ENCODE measurements at places on chromosomes 11 and 22.

DNA sequence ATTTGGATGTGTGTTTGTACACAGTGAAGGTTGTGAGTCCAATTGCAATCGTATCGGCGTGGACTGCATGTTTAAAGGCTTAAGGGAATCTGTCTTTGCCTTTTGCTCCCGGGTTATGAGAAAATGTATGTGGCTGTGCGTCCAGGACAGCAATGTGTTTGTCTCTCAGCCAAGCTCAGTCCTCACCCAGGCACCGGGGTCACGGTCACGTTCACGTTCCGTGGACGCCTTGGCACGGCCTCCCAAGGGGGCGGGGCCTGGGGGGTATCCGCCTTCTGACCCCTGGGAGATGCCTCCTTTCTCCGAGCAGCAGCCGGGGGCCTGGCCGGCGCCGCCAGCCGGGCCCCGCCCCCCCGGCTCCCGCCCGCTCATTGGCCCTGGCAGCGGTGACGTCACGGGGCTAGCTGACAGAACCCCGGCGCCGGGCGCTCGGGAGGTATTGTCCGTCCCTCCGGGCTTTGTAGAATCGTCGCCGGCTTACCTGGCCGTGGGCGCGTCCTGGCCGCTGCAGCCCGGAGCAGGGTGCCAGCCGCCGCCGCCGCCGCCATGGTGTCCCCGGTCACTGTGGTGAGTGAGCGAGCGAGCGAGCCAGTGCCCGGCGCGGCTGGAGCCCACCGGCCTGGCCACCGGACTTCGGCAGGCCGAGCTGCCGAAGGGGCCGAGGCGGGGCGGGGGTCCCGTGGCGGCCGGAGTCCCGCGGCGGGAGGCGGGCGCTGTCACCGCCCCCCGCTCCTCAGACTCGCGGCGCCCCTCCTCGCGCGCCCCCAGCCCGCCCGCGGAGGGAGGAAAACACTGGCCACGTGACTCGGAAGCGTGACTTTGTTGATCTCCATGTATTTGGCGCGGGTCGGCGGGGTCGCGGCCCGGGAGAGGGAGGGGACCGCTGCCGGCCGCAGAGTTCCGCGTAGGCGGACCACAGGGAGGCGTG lies at the start of gene TMEM86A:
Gene TMEM86A, plus strand, starts transcription at position 439 of the 928 bp plus-strand sequence. Its CDS starts 108 bp downstream, at position 547.
- peak; percentile 82 for DNase-seq

DNA sequence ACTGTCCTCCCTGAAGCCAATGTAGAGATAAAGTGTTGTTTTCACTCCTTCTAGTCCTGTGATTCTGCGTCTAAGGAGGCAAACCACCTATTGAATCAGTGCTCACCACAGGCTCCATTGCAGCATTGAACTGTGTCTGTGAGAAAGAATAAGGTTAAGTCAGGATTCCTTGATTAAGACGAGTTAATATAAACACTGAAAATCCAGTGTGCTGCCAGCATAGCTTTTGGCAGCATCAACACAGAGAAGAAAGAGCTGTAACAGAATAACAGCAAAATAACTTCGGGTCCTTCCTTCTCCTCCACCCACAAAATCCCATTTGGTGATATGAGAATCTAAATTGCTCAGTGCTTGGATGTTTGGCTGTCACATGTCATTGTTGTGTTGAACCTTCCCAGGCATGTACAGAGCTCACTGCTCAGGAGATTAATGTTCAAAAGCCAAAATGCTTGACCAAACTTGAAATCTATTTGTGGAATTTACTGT lies 185.2 kb upstream of the DDI1 start:
- no peak for DNase-seq

DNA sequence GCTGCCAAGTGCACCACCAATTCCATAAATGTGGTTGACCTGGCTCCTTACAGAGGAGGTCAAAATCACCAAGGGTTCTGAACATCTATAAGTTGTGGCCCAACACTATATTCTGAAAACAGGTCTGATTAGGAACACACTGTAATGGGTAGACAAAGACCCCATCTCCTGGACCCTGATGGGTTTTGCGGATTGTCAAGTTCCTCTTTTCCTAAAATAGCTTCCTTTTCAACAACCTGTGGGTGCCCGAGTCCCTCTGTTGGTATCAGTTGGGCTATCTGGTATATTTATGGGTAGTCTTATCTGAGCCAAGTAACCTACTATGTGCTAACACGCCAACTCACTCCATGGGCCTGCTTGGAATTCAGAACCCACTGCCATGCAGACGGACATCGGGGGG lies 9.9 kb upstream of the CACNG2 start:
- DNase-seq = no peak

GRCh38 chr11:62139526-62140303 lies 15.9 kb downstream of the INCENP start:
- no peak for DNase-seq

DNA sequence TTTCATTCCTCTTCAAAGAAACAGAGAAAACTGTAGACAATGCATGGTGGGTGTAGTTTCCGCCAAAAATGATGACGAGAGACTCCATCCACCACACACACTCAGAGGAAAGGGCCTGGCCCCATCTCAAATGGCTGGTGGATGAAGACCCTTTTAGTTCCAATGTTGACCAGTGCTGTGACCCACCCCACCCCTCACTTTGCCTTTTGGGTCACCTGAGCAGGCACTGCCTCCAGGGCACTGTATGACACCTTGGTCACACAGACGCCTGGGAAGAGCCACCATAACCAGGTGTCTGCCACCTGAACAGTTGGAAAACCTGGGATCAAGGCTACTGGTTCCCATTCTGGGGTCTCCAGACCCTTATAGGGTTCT lies 121.3 kb downstream of the MPPED1 start:
- no peak for DNase-seq

DNA sequence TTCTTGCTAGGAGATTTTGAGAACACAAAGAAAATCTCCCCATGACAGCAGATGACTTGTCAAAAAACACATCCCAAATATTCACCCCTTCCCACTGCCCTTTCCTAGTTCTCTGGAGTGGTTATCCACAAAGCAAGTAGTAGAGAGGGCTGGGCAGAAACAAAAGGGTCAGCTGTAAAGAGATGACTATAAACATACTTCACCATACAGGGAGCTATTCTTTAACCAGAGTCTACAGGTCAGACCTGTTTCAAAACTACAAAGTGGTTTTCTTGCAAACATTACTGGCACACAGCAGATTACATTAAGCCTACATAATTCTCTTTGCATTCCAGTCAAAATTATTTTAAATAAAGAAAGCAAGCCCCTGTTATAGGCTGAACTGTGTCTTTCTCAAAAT lies 47.7 kb upstream of the NFRKB start:
- no peak for DNase-seq

DNA sequence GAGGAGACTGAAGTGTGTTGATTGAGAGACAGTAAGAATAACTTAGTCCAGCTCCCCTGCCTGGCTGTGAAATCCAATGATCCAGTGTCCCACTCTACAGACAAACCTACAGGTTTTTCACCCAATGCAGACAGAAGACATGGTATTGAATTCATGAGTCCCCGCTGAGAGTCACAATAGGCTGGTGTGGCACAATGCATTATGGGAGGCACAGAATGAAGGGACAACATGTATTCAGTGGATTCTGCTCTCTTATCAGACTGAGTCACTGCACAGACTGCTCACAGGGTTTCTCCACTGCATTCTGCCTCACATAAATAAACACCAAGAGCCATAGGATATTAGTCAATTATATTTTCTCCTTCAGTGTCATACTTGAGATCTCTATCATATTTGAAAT lies 55.2 kb upstream of the TOP3B start:
- DNase-seq = no peak

GRCh38 chr11:103007521-103007920 lies 52.0 kb upstream of the MMP13 start:
- no peak for DNase-seq

- DNase-seq = no peak
Observed at GRCh38 chr11:30393012-30393411, 70.1 kb downstream of the ARL14EP start.

- DNase-seq = no peak
Observed at GRCh38 chr11:67253872-67254624, 12.2 kb upstream of the GRK2 start.

GRCh38 chr11:30938810-30939209 lies 352.7 kb upstream of the MPPED2 start:
- DNase-seq = no peak

DNA sequence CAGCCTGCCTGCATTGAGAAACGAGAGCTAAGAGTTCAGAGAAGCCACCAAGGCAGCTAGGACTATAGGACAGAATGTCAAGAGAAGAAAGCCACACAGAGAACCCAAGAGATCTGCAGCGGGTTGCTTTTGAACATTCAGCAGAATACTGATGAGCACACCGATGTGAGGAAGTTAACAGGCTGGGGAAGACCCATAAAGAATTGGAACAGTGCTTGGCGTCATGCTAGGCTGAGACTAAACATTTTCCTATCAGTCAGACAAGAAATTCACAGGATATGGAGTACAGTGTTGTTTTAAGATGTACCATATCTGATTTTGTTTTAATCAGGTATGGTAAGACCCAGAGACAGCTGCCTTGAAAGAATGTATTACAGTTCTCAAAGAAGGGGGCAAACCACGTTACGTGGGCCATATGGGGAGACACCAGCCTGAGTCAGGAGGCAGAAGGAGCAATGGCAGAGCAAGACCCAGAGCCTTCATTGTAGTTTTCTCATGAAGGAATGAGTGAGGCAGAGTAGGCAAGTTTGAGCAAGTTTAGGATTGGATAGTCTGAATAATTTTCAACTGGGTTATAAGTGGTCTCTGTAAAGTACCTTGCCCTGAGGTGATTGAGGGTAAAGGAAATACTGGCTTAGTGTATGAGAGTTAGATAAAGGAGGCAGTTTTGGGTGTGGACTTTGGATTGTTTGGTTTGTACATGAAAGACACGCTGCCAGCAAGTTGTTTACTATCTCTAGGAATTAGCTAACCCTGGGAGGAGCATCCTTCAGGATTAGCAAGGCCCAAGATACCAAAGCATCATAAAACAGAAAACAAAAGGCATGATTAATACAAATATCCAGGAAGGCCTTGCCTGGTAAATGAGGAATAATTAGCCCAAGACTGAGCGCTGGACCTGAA lies 14.3 kb downstream of the LRRC75B start:
- DNase-seq = no peak

GRCh38 chr11:118961591-118961990 lies 5.5 kb downstream of the UPK2 start:
- no peak for DNase-seq

GRCh38 chr11:93524173-93524536 lies 19.0 kb downstream of the SMCO4 start:
- no peak for DNase-seq

GRCh38 chr11:45423475-45424120 lies 137.5 kb upstream of the SYT13 start:
- DNase-seq = no peak

GRCh38 chr11:47905358-47906059 lies 57.4 kb upstream of the NUP160 start:
- DNase-seq = no peak

DNA sequence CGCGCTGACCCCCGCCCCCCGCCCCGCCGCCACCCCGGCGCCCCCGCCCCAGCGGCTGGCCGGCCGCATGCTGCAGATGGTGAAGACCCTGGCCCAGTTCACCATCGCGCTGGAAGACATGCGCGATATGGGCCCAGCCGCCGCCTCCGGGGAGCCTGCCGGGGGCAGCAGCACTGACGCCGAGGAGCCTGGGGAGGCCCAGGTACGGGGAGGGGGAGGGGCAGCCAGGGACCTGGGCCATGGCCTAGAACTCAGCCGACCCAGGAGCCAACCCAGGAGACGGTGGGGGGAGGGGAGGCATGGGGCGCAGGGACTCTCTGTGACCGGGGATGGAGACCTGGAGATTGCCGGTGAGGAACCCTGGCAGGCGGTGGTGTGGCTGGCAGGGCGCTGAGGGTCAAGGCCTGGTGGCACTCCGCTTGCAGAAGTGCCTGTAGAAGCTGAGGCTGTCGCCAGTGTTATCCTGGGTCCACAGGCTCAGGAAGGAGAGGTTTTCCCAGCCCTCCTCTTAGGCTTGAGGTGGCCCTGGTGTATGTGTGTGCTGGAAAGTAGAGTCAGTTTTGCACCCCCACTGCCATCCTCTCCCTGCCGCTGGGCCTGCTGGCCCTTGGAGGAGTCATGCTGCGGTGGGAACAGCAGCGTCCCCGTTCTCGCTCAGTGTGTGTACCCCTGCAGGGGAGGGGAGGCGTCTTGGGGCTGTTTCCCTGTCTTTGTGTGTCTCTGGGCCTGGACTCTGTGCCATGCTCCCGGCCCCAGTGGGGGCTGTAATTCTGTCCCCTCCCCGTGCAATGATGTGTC lies 32.9 kb upstream of the RELT start:
- no peak for DNase-seq

GRCh38 chr22:47112994-47113852 lies 350.8 kb downstream of the TBC1D22A start:
- DNase-seq = no peak

- no peak for DNase-seq
Observed at GRCh38 chr11:45644981-45645889, 20.2 kb downstream of the CHST1 start.

GRCh38 chr22:46040471-46041465 lies 63.8 kb upstream of the WNT7B start:
- DNase-seq = no peak

DNA sequence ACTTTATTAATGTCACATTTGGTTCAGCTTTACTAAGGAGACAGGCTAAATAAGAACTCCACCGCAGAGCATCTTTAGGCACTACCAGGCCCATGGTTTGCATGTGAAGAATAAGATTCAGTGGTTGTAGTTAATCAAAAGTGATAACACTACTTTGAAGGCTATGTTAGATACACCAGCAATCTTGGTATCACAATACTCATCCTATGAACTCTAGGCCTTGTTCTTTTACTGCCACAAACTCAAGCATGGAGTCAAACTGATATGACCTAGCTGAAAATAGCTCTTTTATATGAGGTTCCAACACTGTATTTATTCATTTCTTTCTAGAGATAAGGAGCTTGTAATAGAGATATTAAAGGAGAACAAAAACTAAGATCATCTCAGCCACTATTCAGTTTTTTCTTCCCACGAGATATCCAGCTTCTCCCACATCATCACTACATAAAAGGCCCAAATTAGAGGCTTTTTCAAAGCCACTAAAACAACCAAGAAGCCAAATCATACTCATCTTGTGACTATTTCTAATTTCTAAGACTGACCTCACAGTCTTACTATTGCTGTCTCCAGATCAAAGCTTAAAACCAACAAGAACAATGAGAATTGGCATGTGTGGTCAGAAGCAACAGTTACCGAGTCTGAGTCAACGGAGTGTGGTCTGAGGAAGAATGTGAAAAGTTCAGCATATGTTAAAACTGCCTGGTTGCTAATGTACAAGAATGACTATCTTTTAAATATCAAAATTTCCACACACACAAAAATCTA lies 25.1 kb upstream of the GUCY1A2 start:
- DNase-seq = no peak

DNA sequence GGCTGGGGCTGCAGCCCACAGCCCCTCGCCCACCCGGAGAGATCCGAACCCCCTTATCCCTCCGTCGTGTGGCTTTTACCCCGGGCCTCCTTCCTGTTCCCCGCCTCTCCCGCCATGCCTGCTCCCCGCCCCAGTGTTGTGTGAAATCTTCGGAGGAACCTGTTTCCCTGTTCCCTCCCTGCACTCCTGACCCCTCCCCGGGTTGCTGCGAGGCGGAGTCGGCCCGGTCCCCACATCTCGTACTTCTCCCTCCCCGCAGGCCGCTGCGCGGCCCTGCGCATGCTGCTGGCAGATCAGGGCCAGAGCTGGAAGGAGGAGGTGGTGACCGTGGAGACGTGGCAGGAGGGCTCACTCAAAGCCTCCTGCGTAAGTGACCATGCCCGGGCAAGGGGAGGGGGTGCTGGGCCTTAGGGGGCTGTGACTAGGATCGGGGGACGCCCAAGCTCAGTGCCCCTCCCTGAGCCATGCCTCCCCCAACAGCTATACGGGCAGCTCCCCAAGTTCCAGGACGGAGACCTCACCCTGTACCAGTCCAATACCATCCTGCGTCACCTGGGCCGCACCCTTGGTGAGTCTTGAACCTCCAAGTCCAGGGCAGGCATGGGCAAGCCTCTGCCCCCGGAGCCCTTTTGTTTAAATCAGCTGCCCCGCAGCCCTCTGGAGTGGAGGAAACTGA lies 731 bp downstream of the GSTP1 start:
- peak; percentile 35 for DNase-seq

Data from stimulated activated naive B cell treated with anti-CD40 and anti-IgM and Interleukin-4, amounts not matched to agents 10 μg/mL and 1 μg/mL and 100 μg/mL, for 72 hours (primary cell).